ENCODE measurements at places on chromosomes 6 and 20. TPM values are rescaled to one million over a fixed set of nuclear protein-coding genes. Genes with fewer than 3 reads are reported as not detected.

The SPTLC3 gene
- 5.6 TPM for total RNA-seq

- no peak for DNase-seq
Observed at GRCh38 chr20:56412473-56412790, 372 bp downstream of the CASS4 start.

GRCh38 chr6:117550618-117551242 lies 51.6 kb downstream of the GOPC start:
- DNase-seq, result no peak

DNA sequence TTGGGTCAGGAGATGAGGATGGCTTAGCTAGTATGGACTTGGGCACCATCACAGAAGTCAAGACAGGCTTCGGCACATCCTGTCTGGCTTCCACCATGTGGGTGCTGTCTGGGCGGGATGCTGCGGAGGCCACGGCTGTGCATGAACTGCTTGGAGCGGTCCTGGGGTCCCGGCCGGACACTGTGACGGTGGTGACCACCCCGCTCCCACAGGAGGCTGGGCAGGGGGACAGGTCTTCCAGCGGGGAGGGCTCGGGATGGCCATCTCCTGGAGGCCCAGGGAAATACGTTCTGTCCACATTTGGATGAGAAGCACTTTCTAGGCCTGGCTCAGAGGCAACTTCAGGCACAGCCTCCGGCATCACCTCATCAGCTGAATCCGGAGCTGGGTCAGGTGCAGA lies 32.1 kb upstream of the TCFL5 start:
- no peak for DNase-seq

GRCh38 chr20:22904386-22904785 lies 130.7 kb upstream of the SSTR4 start:
- DNase-seq, result no peak

- no peak for DNase-seq
Observed at GRCh38 chr20:40467703-40468411, 221.2 kb downstream of the MAFB start.

- no peak for DNase-seq
Observed at GRCh38 chr6:150711584-150712504, 112.2 kb downstream of the PLEKHG1 start.

- no peak for DNase-seq
Observed at GRCh38 chr20:58466729-58467571, 48.2 kb downstream of the APCDD1L start.

- DNase-seq, result no peak
Observed at GRCh38 chr20:37672143-37672542, 21.7 kb upstream of the CTNNBL1 start.

GRCh38 chr6:133456439-133456838 lies 215.3 kb downstream of the EYA4 start:
- no peak for DNase-seq

The SEMG1 gene
- not detected for total RNA-seq

The MRPS18B gene
- 29.3 TPM for total RNA-seq

DNA sequence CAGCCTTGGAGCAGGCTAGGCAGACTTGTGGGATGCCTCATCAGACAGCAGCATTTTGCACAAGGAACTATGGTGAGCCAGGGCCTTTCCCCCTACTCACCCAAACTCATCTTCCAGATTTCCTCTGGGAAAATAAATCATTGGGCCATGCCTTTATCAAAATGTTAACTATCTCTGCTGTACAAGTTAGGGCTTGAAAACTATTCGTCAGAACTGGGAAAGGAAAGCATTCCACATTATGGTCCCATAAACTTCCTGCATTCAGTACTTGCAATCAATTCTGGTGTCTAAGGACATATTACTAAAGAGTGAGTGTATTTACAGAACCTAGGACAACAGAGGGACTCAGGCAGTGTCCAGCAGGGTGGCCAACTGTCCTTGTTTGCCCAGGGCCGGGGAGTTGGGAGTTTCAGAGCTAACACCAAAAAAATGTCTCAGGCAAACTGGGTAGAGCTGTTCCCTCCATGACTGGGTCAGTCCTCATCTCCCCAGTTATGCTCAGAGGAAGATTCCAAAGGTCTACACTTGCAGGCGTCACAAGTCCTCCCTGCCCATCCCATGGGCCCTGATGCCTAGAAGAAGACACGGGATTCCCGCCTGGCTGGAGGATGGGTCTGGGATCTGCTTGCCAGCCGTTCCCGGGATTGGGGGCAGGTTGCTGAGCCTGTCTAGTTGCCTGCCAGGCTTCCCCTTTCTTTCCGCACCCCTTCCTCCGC lies 72.2 kb downstream of the SLC22A3 start:
- DNase-seq, result no peak

DNA sequence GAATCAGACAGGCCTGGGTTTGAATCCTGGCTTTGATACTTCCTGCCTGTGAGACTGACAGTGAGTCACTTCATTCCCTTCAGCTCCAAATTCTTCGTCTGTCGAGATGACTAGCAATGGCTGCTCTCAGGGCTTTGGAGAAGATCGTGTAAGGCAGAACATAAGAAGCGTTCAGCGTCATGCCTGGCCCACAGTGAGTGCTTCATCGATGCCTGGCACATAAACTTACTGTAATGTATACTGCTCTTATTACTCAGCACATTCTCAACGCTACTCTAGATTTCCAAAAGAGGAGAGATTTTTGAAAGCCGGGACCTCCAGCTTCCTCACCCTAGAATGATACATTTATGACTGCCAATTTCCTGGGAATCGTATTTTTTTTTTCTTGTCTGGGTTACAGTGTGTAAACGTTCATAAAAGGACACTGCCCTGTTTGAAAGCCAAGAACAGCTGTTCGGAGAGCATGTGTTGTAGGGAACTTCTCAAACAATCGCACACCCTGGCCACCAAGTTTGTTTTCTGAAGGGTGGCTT lies 16.2 kb upstream of the BCAS1 start:
- peak; percentile 26 for DNase-seq

DNA sequence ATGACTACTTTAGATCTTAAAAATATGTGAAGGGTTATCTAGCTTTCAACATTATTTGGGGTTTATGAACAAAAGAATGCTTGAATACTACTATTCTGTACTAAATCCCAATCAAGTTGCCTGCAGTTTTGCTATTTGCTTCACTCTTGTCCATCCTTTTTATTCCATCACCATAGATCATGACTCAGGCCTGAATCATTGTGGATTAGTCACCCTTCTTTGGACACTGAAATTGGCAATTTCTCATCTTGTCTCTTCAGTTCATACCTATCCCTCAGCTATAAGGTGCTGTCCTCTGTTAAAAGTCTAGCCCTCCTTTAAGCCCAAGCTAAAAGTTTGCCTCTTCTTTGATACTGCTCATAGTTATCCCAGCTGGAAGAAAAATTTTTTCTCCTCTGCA lies 199.1 kb downstream of the CENPW start:
- peak; percentile 66 for DNase-seq

- no peak for DNase-seq
Observed at GRCh38 chr6:38138374-38138773, 318.8 kb downstream of the ZFAND3 start.

DNA sequence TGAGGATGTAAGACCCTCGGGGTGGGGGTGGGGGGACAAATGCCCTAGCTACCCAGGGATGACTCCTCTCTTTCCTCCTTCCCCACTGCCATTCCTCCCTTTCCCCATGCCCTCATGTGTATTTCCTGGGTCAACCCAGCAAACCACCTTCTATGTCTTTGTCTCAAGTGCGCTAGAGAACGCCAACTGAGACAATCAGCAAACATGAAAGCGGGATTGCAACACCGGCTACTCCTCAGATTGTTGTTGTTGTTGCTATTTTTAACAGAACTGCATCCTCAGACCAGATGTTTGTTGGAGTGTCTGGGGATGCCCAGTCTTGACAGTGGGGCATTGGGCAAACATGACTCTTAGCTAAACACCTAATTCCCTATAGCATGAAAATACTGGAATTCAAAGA lies 39.3 kb upstream of the HIVEP1 start:
- no peak for DNase-seq

DNA sequence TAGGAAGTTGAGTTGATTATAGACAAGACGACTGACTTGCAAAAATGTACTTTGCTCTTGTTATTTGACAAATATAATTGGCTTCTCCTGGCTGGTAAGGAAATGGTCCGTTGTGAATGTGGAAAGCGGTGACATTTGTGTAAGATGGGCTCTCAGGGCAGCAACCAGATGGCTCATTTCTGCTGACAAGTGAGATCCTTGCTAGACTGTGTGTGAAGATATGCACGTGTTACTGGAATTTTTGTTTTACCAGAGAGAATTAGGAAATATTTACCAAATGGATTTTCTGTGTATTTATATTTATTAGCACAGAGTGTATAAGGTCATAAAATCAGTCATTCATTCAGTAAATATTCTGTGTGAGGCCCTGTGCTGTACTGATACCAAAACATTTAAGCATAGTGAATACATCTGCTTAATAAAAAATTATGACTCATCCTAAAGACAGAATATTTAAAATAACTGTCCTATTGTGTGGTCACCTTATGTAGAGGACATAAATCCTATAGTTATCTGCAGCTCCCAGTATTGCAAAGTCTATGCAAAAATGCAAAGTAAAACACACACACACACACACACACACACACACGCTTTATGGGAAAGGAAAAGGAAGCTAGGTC lies 109.9 kb upstream of the ASF1A start:
- no peak for DNase-seq

The KIAA1755 gene
- 1.1 TPM for total RNA-seq

GRCh38 chr6:52728394-52728793 lies 34.9 kb downstream of the GSTA2 start:
- DNase-seq, result peak; percentile 68

The IP6K3 gene
- total RNA-seq, result 4.6 TPM

DNA sequence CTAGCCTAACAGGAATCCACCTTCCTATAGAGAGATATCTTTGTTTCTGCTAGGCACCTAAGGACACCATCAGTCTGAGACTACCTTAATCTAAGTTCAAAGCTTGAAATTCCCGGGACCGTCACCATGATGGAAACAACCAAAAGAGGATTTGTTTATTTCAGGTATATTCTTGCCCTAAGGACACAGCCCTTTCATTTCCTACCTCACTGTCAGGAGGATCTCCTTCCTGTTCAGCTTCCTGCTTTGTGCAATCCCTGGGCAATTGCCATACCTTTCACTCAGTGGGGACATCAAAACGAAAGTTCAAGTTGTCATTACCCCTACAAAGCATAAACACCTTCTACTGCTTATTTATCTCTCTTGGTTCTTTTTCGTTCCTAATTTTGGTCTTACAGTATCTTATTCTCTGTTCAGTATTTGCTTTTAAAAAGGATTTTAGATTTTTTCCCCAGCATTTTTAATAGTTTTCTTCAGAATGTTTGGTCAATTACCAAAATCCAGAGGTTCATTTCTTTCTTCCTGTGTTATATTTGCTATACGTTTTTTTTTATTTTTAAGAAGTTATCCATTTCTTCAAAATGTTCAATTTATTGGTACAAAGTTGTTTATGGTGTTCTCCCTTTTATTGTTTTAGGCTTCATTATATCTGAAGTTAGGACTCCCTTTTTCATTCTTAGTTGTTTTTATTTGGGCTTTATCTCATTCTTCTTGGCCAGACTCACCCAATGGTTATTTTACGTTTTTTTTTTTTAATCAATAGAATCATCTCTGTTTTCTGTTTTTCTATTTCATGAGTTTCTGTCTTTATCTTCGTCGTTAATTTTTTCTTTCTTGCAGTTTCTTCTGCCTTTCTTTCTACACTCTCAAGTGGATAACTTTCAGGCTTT lies 13.0 kb upstream of the TBPL1 start:
- no peak for DNase-seq

DNA sequence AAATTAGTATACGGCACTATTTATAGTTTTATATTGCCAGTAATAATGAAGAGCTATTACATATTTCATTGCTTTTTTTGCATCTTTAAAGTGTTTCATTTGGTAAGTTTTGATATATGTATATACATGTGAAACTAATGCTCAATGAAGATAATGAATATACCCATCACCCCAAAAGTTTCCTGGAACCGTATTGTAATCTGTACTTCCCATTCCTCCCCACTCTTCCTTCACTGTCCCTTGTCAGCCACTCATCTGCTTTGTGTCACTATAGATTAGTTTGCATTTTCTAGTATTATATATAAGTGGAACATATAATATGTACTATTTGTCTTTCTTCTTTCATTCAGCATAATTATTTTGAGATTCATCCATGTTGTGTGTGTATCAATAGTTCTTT lies 10.3 kb upstream of the TBC1D32 start:
- DNase-seq, result no peak

GRCh38 chr20:33287884-33288283 lies 4.9 kb downstream of the BPIFB1 start:
- no peak for DNase-seq

The HLA-DQB1 gene
- total RNA-seq, result 3.7 TPM

The CPXM1 gene
- 10.6 TPM for total RNA-seq

The BMP6 gene
- 2.8 TPM for total RNA-seq

GRCh38 chr6:21468461-21468860 lies 125.1 kb upstream of the SOX4 start:
- no peak for DNase-seq

The HLA-DPB1 gene
- total RNA-seq, result 2.7 TPM

GRCh38 chr6:44849806-44850205 lies 462.3 kb downstream of the CDC5L start:
- DNase-seq, result no peak

The SLC22A16 gene
- total RNA-seq, result not detected

The PRDM13 gene
- total RNA-seq, result not detected

GRCh38 chr20:53174454-53174853 lies 202.3 kb downstream of the TSHZ2 start:
- no peak for DNase-seq

The GINS1 gene
- total RNA-seq, result 5.0 TPM

GRCh38 chr20:34403908-34404307 lies 40.8 kb downstream of the ITCH start:
- no peak for DNase-seq

GRCh38 chr20:13995841-13996240 lies 525 bp downstream of the MACROD2 start:
- no peak for DNase-seq

- peak; percentile 26 for DNase-seq
Observed at GRCh38 chr6:153086225-153086990, 44.7 kb downstream of the RGS17 start.

DNA sequence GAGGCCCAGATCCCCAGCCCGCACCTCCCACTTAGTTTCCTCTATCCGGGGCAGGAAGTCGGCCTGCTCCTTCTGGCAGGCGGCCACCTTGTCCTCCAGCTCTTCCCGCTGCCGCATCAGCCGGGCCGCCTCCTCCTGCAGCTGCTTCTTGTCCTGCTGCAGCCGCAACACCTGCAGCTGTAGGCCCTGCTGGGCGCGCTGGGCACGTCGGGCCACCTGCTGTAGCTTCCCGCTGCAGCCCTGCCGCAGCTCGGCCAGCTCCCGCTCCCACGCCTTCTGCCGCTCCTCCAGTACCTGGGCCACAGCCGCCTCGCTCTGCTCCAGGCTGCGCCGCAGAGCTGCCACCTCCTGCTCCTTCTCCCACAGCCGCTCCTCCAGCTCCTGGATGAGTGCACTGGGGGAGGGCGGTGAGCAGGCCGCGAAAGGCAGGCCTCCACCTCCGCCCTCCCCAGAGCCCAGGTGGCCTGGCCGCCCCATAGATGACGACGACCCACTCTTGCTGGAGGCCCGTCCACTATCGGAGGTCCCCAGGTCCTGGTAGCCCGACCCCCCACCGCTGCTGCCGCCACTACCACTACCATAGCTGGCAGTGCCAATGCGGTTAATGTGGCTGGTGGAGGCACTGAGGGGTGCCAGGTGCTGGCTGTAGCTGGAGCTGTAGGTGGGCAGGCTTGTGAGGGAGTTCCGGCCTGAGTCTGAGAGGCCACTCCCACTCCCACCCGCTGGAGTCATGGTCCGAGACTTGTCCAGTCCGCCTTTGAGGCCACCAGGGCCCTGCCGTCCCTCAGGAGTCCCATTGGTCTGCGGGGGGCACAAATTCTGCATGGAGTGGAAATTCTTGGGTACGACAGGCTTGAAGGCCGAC lies 6.0 kb upstream of the FASTKD5 start:
- DNase-seq, result no peak
